ENCODE measurements at places on chromosomes 3 and 15.

DNA sequence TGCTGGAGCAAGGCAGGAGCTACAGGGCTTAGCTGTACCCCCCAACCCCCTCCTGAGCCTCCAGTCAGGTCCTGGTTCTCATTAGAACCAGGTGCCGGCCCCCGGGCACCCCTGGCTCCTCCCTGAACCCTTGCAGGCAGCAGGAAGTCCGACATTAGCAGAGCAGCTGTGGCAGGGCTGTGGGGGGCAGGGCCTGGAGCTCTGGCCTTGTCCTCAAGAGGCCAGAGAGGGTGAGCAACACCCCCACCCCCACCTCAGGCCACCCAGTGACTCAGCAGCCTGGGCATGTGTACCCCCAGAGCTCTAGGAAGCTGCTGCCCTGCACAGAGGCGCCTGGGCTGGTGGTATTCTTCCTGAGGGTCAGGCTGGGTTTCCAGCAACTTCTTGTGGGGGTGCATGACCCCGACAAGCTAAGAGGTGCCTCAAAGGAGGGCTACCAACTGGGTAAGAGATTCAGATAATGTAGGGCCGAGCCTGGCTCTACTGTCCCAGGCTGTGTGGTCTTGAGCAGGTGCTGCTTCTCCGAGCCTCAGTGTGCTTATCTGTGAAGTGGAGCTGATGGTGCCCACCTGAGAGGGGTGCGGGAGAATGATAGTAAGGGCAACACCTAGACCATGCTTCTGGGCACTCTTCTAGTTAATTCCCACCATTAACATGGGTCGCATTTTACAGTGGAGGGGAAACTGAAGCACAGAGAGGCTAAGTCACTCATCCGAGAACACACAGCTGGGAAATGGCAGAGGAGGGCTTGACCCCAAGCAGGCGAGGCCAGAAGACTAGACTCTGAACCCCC lies 16.0 kb downstream of the H1-8 start:
- no peak for DNase-seq

GRCh38 chr3:16472593-16472992 lies 40.9 kb downstream of the RFTN1 start:
- no peak for DNase-seq

GRCh38 chr3:31634476-31634875 lies 101.8 kb downstream of the STT3B start:
- DNase-seq: no peak

- no peak for DNase-seq
Measured at GRCh38 chr3:141812586-141812985, 49.4 kb downstream of the GRK7 start.

DNA sequence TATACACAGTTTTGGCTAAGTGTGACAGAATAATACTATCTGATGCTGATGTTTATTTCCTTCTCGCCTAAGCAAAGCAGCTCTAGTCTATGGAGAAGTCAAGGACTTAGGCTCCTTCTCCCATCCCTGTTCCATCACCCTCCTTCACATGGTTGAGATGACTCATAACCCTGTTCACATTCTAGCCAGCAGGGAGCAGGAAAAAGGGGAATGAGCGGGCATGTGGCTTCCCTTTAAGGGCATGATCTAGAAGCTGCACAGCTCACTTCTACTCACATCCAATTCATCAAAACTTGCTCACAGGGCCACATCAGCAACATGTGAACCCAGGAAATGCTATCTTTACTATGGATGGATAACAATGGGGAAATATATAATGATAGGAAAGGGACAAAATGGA lies 40.9 kb downstream of the CBLB start:
- no peak for DNase-seq

DNA sequence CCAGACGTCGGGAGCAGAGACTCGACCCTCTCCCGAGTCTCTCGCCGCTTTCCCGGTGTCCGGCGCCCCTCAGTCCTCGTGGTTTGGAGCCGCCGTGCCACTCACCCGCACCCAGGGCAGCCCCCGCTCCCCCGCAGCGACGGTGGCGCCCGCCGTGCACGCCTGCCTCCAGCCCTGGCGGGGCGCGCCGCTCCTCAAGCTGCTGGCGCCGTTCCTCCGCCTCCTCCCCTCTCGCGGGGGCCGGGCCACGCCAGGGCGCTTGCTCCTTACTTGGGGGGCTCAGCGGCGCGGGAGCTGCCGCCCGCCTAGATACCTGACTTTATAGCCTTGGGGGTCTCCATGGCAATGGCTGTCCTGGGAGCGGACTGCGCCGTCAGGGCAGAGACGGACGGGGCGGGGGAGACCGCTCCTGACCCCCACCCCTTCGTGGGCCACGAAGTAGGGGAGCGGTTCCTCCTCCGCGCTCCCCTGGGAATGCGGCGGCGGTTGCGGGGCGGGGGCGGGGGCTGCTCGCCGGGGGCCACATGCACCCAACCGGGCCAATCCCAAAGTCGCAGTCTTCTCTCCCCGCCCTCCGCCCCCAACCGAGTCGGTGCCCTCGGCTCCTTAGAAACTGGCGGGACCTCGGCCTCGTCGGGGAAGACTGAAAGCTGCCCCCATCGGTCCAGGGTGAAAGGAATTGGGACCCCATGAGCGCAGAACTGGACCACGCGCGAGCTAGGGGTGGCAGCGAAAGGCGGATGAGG lies at the start of gene ANKRD63:
Gene ANKRD63 (minus strand): TSS at position 196 of the 746 bp plus-strand sequence. CDS start 478 bp downstream, outside the sequence.
- peak; percentile 27 for DNase-seq

DNA sequence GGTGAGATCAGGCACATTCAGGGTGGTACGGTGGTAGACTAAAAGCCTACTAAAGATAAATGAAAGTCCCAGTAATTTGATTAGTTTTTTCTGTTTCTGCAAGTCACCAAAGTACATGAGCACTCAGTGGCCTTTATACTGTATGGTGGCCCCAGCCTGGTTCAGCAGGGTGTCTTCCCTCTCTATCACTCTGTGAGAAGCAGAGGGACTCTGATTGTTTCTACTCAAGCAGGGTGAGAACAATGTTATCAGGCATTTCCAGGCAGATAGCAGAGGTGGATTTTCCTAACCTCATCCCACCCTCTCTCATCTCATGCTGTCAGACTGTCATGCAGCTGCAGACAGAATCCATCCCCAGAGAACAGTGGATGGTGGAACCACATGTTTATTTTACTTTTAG lies 71.5 kb upstream of the BFSP2 start:
- DNase-seq: no peak

DNA sequence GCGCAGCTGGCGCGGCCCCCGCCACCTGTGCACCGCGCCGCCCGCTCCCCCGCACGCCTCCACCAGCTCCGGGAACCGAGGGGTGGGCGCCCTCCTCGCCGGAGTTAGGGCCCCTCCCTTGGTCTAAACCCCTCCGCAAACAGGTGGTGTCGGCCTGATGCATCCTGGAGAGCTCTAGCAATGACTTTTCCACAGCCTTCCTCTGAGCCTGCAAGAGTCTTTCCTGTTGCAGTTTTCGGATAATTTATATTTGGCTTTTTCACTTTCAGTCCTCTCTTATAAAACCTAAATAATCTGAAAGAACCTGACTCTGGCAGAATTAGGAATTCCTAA lies 334 bp upstream of the IGSF11 start:
- no peak for DNase-seq

All from stimulated activated CD4-positive, alpha-beta T cell treated with anti-CD3 and anti-CD28 coated beads, Interleukin-4, amount 100 ng/mL, for 48 hours (primary cell).